B cell (primary cell): ENCODE measurements at places on chromosomes 4 and X.
A peak's percentile ranks its signal among the peaks of the same experiment; 100 is the strongest.

- no peak for DNase-seq
These were observed 4.5 kb upstream of the CBR4 start for GRCh38 chr4:169014586-169014985.

- peak; percentile 26 for DNase-seq
These were observed 92.5 kb upstream of the EDA2R start for GRCh38 chrX:66731398-66731797.

- DNase-seq: peak; percentile 17
These were observed 1.2 kb downstream of the UGDH start for GRCh38 chr4:39525822-39526690.

- no peak for DNase-seq
These were observed 98.0 kb downstream of the CLCN4 start for GRCh38 chrX:10254739-10255138.
